Central memory CD4-positive, alpha-beta T cell (primary cell): ENCODE measurements at places on chromosomes 5 and 9.
A peak's percentile ranks its signal among the peaks of the same experiment; 100 is the strongest.

- DNase-seq, result peak; percentile 58
Measured at GRCh38 chr9:4604678-4605095, 57.4 kb upstream of the PLPP6 start.

DNA sequence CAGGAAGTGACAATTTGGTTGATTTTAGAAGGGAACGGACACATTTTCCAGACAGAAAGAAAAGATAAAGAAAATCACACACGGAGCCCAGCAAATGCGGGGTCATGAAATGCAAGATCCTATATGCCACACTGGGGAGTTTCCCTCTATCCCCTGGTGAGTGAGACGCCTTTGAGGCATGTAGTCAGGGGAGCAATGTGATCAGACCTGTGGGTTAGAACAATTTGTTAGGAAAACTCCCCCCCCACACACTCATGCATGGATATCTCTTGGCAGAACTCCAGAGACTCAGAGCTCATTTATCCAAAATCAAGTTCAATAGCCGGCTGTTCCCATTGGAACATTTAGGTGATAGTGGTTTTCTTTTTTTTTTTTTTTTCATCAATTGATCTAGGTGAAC, 71.7 kb upstream of the TRIO start:
- DNase-seq, result no peak

DNA sequence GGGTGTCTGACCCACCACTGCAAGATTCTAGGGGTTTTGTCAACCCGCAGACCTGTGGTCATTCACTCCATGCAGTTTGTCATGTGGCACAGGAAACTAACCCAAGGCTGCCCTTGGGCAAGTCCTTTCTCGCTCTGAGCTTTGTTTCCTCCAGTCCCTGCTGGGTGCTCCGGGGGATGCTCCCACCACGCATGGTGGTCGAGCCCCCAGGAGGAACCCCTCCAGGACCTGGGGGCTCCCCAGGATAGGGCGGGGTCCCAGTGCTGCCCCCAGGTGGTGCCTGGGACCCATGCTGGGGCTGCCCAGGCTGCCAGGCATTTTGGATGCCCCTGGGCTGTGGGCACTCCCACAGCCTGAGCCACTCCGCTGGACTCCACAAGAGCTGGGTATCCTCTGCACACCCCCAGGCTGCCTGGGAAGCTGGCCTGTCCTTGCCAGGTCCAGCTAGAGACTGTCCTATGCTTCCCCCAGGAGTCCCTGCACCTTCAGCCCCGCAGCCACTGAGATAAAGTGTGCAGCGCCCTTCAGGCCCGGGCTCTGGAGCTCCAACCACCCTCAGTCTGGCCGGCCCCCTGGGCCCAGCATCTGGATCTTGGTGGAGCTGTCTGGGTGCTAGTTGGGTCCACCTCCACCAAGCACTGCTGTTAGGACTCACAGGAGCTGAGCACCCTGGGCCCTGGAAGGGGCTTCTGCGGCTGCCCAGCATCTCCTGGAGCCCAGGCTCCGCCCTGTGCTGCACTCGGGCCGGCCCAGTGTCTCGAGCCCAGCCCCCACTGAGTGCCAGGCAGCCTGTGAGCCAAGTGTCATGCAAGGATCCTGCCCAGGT, 104.3 kb downstream of the PHF2 start:
- DNase-seq, result no peak

DNA sequence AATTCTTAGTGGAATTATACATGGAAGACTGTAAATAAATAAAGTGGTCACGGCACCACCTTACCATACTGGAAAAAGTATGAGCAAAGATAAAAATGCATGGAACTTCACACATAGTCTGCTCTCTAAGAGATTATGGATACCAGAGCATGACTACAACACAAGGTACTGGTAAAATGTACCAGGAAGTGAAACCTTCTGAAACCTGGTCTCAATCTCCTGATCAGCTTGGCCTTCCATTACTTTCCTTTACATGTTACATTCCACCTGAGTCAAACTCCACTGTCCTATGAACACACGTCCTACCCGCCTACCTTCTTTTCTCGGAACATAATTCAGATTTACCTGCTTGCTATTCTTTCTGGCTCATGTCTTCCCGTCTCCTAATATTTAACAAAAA, 15.9 kb downstream of the PTAR1 start:
- DNase-seq, result no peak

DNA sequence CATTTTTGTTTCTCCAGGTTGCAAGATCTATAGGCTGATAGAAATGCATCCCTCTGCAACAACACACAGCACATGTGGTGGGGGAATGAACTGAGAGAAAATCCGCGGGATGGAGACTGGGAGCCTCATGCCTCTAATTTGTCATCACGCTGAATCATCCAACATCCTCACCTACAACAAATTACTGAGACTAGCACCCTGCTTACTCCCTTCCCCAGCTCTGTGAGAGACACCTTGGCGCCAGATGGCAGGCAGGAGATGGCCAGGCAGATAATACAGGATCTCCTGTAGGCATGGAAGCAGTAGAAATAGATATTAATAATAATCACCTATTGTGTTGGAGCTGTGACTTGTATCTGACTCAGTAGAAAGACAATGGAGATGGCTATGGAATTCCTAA, 276.9 kb downstream of the SEMA5A start:
- DNase-seq, result no peak

DNA sequence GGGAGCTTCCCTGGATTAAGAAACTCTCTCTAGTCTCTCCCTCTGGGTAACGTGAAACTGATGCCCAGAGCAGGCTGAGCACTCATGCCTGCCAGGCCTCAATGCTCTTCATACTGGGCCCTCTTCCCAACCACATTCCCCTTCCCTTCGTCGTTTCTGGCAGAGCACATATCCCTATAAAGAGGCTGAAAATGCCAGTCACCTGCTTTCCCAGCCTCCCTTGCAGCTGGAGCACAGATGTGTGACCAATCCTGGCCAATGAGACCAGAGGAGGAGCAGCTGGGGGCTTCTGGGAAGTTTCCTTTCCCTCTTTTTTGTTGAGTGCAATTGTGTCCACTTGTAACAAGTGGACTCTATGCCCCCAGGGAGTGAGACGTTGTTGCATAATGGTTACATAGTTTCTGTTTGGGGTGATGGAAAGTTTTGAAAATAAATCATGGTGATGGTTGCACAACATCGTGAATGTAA, 30.2 kb upstream of the SMIM23 start:
- DNase-seq, result no peak

GRCh38 chr5:111929867-111930266, 172.9 kb upstream of the NREP start:
- no peak for DNase-seq

DNA sequence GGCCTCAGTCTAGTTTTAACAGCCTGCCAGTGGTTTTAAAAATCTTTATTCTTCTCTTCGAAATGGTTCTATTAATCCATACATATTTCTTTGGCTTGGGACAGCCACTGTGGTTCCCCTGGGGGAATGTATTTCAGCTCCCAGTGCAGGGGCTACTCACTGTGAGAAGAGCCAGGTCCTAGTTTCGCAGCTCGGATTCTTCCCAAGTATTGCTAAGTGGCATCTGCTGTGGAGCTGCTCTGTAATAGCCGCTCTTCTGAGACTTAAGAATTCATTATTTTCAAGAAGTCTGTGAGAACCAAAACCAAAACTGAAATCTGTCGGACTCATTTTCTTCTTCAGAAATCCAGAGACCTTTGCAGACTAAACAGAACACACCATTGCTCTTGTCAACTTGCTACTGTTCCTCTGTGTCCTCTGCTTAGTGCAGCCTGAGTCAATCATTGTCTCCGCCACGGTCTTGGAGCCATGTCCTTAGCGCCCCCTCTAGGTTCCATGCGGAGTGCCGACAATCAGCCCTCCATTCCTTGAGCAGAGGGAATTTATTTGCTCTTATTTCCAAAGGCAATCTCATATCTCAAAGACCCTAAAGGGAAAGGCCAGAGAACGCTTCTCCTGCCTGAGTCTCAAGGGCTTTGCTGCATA, 478.2 kb downstream of the SPATA31D1 start:
- DNase-seq, result no peak

DNA sequence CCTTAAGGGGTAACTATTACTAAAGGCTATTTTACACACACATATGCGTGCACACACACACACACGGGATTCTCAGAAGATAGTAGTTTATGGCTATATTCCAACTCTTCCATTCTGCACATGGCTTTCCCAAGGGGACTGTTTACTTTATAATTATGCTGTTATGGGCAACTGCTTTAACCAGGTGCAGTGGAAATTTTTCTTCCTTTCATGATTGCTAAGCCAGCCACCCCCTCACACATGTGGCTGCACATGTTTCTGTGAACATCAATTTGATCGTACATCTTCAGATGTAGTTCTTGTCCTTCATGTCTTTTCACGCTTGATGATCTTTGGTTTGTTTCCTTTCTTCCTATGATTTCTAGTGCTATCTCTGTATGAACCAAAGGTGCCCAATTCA, 37.0 kb downstream of the MRPS30 start:
- no peak for DNase-seq

GRCh38 chr9:94778013-94778412, 51.5 kb downstream of the AOPEP start:
- DNase-seq, result no peak

DNA sequence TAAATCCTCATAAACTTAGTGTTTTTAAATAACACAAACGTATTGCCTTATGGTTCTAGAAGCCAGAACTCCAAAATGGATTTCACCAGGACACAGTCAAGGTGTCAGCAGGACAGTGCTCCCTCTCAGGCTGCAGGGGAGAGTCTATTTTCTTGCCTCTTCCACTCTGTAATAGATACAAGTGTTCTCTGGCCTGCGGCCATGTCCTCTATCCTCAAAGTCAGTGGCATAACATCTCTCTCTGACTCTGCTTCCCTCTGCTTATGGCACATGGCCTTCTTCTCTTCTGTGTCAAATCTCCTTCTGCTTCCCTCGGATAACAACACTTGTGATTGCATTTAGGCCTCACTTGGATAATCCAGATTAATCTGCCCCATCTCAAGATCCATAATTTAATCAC, 129.4 kb upstream of the OR13F1 start:
- DNase-seq, result no peak

DNA sequence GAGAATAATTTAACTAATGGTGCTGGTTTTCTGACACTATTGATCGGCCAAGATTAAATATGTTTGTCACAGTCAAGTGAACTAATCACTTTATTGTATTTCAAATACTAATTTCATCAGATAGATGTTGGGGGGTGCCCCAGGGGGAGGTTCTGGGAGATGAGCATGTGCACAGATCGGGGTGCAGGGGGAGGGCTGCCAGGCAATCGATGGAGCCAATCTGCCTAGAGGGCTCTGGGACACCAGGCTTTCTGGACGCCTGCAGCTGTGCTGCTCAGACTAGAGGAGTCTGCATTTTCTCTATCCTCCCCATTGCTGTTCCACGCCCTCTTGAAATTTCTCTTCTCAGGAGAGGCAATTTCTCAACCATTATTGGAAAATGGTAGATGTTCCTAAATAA, 100.0 kb upstream of the ALDH1B1 start:
- DNase-seq, result no peak

DNA sequence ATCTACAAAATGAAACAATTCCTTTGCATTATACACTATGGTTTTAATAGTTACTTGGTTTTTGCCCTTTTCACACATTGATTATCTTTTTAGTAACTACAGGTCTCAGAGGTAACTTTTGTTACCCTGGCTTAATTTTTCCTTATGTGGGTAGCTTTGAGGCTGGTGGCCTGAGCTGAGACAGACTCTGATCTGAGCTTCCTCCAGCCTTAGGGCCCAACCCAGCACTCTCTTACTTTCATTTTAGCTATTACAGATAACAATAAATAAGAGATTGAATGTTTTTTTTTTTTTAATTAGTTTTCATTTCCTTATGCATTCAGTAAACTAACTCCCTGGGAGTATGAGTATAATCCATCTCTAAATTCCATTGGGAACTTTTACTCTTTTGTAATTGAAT, 15.1 kb upstream of the OXCT1 start:
- no peak for DNase-seq

GRCh38 chr9:5628183-5628529, 751 bp upstream of the RIC1 start:
- no peak for DNase-seq

- no peak for DNase-seq
Measured at GRCh38 chr5:127920936-127921335, 162.6 kb upstream of the SLC12A2 start.

- DNase-seq, result no peak
Measured at GRCh38 chr5:6576861-6577501, 55.9 kb downstream of the NSUN2 start.

DNA sequence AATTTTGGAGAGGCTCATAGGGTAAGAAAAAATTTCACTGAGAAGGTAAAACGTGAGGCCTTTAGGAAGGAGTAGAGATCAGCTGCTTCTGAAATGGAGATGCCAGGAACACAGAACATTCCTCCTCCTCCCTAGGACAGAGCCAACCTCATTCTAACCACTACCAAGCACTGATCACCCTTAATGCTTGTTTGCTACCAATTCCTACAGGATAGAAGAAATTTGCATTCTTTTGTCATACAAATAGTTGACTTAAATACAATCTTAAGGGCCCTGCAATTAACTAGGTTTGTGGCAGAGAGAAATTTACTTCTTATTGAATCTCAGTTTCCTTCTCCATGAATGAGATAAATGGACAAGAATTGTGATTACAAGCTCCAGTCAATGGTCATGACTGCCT, 780.2 kb upstream of the WWC1 start:
- DNase-seq, result no peak

GRCh38 chr9:99352826-99353225, 130.7 kb downstream of the SEC61B start:
- DNase-seq, result no peak

DNA sequence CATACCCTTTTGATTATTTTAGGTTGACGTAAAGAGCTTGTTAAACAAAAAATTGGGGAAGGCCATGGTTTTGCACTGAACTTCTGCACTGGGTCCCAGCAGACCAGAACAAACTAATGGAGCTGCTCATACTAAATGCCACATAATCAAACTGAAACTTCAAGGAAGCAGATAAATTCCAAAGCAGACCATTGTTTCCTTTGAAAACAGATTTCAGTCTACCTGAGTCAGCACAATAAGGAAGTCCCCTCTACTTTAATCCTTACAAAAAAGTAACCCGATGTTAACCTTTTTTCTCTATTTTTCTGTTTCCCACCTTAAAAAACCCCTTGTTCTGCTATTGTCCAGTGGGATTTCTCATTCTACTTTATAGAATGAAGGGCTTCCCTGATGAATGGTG, 39.2 kb downstream of the WDR36 start:
- DNase-seq, result no peak

DNA sequence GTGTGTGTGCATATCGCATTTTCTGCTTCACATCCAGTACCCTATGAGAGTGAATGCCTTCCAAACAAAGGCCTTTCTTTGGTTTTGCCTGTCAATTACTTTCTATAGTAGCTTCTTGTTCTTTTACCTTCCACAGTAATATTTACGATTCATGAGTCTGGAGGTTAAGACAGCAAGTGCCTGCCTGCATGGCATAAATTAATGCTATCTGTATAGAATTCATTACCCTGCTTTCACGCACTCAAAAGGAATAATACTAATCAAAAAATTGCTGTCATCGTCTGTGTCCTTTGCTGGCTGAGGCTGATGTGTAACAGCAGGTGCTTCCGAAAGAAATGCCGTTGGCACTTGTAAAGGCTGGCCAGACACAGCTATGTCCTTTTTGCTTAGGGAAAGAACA, 1304.4 kb upstream of the CDH6 start:
- no peak for DNase-seq
